ENCODE measurements at places on chromosomes 5 and 9.

- DNase-seq: no peak
Observed at GRCh38 chr9:16414451-16414850, 456.0 kb downstream of the BNC2 start.

DNA sequence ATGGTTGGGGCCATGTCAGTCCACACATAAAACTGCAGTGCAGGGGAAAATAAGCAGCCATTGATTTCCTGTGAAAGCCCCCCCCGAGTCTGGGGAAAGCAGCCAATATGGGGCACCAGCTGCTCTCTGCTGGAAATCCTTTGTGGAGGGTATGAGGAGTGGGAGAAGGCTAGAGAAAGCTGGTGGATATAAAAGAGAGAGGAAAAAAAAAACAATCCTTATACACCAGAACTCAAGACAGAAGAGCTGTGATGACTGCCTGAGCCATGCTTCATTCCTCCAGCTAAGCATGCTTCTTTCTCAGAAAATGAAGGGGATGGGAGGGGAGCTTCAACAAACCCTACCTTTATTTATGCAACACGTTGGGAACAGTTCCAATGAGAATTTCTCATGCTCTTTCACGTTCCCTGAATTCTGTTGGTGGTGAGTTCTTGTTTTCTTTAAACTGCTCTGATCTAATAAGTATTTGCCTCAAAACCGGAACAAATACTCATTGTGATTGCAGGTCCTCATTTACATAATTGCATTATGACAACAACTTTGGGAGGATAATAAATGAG is 688.0 kb upstream of the SEMA6A start:
- no peak for DNase-seq

GRCh38 chr5:308672-309271 is 12.7 kb upstream of the AHRR start:
- no peak for DNase-seq

DNA sequence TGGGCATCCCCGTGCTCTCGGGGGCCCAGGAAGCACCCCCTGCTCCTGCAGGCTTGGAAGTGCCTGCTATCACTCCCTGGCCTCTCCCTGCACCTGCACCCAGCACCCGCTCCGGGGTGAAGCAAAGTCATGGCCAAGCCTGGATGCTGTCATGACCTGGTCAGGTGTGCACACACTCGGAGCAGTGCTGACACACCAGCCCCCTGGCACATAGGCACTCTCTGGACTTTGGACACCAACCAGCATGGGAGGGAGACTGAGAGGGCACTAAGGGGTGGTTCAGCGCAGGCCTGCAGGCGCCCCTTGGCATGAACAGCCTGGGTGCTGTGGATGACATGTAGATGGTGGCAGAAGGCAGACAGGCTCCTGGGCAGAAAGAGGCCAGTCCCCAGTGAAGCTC is 158.6 kb downstream of the GHR start:
- no peak for DNase-seq

DNA sequence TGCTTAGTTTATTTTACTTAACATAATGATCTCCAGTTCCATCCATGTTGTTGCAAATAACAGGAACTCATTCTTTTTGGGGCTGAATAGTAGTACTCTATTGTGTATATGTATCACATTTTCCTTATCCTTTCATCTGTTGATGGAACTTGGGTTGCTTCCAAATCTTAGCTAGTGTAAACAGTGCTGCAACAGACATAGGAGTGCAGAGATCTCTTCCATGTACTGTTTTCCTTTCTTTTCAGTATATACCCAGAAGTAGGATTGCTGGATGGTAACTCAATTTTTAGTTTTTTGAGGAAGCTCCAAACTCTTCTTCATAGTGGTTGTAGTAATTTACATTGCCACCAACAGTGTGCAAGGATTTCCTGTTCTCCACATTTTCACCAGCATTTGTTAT is 138.8 kb upstream of the POC5 start:
- no peak for DNase-seq

- DNase-seq: no peak
Observed at GRCh38 chr5:72752909-72753308, 63.6 kb upstream of the TNPO1 start.

DNA sequence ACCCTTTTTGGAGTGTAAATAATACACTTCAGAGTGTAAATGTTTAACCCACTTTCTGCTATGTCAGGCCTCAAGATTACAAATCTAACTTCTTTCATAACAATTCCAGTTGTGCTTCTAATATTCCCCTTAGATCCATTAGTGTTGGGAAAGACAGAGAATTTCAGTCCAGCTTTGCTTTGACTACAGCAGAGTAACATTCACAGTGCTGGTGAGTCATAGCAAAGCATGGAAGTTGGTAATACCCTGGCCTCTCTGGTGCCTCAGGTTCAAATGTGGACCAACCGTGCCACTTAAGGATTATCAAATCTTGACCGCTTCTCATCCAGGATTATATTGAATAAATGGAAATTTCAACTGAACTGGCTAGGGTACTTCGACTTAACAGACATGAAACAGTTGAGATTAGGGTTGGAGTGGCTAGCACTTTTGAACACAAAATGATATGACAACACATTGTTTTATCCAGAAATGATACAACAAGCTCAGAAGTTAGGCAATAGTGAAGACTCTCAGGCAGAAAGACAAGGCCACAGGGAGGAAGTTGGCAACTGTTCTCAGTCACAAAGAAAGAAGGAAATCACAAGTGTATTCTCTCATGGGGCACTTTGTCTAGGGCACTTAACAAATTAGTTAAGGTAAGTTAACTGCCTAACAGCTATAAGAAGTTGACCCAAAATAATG is 24.4 kb upstream of the RASA1 start:
- DNase-seq: no peak

GRCh38 chr5:119343766-119344165 is 12.1 kb upstream of the TNFAIP8 start:
- DNase-seq: no peak

- DNase-seq: no peak
Observed at GRCh38 chr5:44412286-44412685, 23.1 kb upstream of the FGF10 start.

DNA sequence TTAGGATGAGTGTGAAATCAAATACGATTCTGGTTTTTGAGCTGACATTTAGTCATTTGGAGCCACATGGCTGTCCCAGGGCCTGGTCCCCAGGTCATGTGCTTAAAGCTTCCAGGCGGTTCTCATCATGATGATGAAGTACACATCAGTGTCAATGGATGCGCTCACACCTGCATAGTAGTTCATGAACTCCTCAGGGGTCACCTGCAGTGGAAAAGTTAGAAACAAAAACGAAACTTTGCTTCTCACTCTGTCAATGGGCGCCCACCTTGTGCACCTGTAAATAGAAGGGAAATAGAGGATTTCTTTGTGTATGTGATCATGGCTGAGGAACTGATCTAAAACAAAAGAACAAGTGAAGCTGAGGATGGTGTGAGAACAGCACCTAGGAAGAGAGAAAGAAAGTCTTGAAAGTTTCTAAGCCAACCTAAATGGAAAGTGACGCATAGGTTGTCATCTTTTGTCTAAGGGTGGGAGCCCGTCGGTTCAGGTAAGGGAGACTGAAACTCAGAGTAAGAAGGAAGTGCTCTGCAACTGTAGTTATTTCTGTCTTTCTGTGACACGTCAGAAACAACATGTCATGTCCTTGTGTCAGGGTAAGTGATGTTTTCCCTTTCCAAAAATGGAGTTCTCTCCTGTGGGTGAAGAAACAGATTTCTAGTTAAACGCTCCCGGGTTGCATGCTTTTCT is 33.8 kb downstream of the CAPSL start:
- no peak for DNase-seq

- no peak for DNase-seq
Observed at GRCh38 chr5:40877371-40877988, 31.8 kb upstream of the C7 start.

- no peak for DNase-seq
Observed at GRCh38 chr9:38700695-38701094, 19.2 kb downstream of the FAM240B start.

DNA sequence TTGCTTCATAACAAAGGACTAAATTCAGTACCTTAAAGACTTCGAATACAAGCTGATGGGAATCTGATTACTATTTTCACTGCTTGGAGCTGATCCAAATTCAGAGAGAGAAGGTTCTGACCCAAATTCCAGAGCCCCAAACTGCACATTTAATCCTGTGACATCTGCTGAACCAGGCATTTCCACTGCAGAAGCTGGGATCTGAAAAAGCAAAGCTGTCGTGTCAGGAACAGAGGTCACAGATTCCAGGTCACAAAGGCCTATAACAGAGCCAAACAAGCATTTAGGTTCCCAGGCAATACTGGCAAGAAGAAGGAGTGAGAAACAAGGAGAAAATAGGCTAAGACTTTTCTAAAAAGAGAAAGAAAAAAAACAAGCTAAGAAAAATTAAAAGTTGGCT is 105.3 kb downstream of the UBAP2 start:
- no peak for DNase-seq

DNA sequence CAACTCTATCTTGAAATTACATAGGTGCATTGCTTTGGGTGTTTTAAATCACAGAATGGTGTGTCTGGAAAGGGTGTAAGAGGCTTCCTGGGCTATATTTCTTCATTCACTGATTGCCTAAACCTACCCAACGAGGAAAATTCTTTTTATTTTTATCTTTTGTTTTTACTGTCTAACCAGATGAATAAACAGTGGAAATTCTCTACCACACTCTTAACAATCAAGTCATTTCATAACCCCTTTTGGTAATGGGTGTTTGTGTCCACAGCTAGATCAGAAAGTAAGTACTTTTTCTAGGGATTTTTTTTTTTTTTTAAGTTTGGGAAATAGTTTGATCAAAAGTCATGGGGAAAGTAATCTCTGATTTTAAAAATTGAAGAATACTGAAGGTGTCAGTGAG is 27.6 kb upstream of the C5orf47 start:
- no peak for DNase-seq

DNA sequence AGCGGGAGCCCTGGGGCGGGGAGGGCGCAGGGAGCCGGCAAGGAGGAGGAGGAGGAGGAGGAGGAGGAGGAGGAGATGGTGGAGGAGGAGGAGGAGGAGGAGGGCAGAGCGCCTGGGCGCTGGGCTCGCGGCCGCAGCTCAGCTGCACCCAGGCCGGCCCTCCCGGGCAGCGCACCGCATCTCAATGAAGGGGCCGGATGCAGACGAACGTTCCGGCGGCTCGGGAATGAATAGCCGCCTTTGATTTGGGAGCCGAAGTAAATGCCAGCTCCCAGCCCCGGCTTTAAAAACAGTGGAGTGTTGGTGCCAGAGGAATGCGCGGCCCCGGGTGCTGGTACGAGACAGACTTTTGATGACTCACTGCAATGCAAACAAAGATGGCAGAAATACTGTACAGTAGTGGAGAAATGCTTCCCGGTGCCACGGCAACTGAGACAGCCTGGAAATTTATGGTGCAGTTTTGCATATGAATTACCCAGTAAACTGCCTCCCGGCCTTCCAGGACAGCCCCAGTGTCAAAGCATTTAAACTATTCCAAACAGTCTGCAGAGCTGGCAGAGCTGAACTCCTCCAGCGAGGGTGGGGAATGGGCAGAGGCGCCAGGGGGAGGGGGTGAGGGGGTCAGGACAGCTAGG is 43.1 kb downstream of the NACC2 start:
- DNase-seq: peak; percentile 8

- no peak for DNase-seq
Observed at GRCh38 chr5:55817030-55817429, 34.1 kb upstream of the IL31RA start.

Measured in stimulated activated CD4-positive, alpha-beta T cell treated with anti-CD3 and anti-CD28 coated beads, Interleukin-1b, Interleukin-23, amount 100 ng/mL, for 1 hour (primary cell).